NCI-H1105 (cell line): ENCODE measurements at places on chromosomes 13 and 19.

- no peak for DNase-seq
These were observed 77.1 kb downstream of the GGACT start for GRCh38 chr13:100511466-100511865.

- no peak for DNase-seq
These were observed 9.7 kb downstream of the EFNA2 start for GRCh38 chr19:1295169-1296012.

DNA sequence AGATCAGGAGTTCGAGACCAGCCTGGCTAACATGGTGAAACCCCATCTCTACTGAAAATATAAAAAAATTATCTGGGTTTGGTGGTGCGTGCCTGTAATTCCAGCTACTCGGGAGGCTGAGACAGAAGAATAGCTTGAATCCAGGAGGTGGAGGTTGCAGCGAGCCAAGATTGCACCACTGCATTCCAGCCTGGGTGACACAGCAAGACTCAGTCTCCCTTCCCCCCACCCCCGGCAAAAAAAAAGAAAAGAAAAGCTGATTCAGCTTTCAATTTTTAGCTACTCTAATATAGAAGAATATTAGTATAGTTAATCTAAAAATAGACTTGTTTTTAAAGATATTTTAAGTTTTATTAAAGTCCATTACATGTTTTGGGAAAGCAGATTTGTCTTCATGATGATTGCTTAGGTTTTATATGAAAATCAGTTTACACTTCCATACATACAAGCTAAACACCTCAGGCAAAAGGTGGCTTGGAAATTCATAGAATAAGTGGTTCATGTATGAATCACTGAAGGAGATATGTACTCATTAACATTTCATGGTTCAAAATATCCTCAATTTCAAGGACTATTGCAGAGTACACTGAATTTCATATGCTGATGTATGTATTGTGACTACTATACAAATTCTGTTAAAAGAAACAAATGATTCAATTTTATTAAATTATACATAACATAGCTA is 165.2 kb downstream of the TDRD3 start:
- DNase-seq, result no peak

GRCh38 chr13:75136151-75136550 is 345.8 kb downstream of the TBC1D4 start:
- DNase-seq, result no peak

GRCh38 chr19:10238172-10238783 is 7.1 kb upstream of the S1PR2 start:
- DNase-seq, result no peak

- no peak for DNase-seq
These were observed 38.1 kb upstream of the KCTD15 start for GRCh38 chr19:33758541-33759013.

DNA sequence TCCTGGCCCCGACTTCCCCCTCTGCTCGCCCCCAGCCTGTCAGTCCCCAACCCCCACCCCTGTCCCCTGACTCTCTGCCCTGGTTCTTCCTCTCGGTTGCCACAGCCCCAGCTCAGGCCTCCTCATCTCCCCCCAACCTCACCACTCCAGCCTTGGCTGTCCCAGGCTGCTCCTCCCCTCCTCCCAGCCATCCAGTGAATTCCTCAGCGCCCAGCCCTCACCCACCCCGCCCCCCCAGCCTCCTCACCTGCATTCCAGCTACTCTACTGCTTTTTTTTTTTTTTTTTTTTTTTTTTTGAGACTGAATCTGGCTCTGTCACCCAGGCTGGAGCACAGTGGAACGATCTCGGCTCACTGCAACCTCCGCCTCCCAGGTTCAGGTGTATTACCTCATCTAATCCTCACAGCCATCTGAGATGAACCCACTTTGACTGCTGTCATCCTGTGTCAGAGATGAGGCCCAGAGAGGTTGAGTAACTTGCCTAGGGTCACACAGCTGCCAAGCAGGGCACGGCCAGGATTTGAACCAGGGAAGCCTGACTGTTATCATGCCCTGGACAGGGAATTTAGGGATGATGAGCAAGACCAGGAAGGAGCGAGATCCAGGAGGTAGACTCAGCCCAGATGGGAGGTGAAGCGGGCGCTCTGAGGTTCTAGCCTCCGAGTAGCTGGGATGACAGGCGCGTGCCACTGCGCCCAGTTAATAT is 2.6 kb downstream of the SULT2B1 start:
- DNase-seq, result no peak

DNA sequence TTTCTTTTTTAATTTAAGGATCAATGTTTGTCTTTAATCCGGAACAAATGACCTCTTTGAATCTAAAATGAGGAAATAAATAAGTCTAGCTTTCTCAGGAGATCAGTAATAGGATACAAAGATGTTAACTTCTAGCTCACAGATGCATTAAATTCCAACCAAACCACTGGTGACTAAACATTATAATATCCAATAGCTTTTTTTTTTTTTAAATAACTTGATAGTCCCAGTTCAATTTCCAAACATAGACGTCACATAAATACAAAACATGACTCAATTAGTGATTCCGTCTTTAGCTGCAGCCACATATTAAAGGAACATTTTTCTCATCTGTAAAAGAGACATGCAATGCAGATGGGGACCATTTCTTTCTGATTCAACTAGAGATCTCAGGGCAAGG is 390.5 kb upstream of the PCDH9 start:
- no peak for DNase-seq

- DNase-seq, result no peak
These were observed 245.3 kb upstream of the NBEA start for GRCh38 chr13:34696741-34697140.

GRCh38 chr19:16034958-16035560 is 41.2 kb upstream of the TPM4 start:
- no peak for DNase-seq

DNA sequence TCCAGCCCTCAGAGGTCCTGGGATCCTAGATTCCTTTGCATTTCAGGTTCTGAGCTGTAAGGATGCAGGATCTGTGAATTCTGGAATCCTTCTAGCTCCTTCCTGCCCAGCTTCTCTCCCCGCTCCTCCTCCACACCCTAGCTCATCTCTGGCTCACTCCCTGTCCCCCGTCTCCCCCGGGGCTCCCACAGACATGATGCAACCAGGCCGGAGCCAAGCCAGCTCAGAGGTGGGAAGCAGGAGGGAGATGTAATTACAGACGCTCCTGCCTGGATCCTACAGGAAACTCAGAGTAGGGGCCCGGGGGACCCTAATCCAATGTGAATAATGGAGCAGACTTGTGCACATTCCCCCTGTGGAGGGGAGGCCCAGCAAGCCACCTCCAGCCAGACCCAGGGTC is 4.5 kb downstream of the GNG8 start:
- DNase-seq, result no peak

GRCh38 chr19:45217193-45217956 is 27.8 kb downstream of the EXOC3L2 start:
- no peak for DNase-seq

GRCh38 chr13:51612867-51613266 is 28.6 kb downstream of the WDFY2 start:
- no peak for DNase-seq

- no peak for DNase-seq
These were observed 1049.8 kb downstream of the OLFM4 start for GRCh38 chr13:54078271-54078870.

- no peak for DNase-seq
These were observed 210.4 kb downstream of the DCLK1 start for GRCh38 chr13:35920816-35921215.
